ENCODE measurements at places on chromosomes 6 and 20.

- DNase-seq, result no peak
Observed at GRCh38 chr20:59747671-59748515, 143.6 kb downstream of the PHACTR3 start.

GRCh38 chr20:63745424-63745805 is 5.8 kb downstream of the SLC2A4RG start:
- DNase-seq, result peak; percentile 36

DNA sequence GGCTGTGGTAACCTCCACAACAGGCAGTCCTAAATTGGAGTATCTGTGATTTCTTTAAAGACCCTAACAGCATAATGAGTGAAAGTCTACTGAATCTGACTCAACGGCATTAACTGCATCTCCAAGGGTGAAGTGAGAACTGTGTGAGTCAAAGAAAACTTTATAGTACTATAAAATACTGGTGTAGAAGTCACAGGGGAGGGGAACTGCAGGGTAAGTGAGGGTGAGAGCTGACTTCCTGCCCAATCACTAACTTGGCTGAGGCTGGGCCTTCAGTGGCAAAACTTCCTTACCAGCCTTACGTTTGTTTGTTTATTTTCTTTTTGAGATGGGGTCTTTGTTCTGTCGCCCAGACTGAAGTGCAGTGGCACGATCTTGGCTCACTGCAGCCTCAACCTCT is 109.8 kb downstream of the PTPRK start:
- no peak for DNase-seq

GRCh38 chr6:11387707-11388430 is 149.7 kb upstream of the TMEM170B start:
- no peak for DNase-seq

GRCh38 chr6:141153563-141153962 is 979.2 kb upstream of the GJE1 start:
- no peak for DNase-seq

GRCh38 chr20:3784863-3785239 is 1.7 kb downstream of the CENPB start:
- no peak for DNase-seq

DNA sequence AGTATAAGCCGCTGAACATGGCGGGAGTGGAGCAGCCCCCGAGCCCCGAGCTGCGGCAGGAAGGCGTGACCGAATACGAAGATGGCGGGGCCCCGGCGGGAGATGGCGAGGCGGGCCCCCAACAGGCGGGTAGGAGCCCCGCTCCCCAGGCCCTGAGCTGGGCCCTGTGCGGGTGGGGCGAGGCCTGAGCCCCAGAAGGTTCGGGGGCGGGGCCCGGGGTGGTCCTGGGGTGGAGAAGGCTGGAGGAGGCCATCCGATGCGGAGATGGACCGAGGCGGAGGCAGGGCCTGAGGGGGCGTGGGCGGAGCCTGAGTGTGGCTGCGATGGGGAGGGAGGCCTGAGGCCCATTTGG is 7.1 kb downstream of the L3MBTL1 start:
- DNase-seq, result no peak

GRCh38 chr6:105836379-105836778 is 249.8 kb upstream of the PRDM1 start:
- DNase-seq, result no peak

GRCh38 chr6:166786704-166787293 is 159.7 kb upstream of the RPS6KA2 start:
- DNase-seq, result peak; percentile 62

DNA sequence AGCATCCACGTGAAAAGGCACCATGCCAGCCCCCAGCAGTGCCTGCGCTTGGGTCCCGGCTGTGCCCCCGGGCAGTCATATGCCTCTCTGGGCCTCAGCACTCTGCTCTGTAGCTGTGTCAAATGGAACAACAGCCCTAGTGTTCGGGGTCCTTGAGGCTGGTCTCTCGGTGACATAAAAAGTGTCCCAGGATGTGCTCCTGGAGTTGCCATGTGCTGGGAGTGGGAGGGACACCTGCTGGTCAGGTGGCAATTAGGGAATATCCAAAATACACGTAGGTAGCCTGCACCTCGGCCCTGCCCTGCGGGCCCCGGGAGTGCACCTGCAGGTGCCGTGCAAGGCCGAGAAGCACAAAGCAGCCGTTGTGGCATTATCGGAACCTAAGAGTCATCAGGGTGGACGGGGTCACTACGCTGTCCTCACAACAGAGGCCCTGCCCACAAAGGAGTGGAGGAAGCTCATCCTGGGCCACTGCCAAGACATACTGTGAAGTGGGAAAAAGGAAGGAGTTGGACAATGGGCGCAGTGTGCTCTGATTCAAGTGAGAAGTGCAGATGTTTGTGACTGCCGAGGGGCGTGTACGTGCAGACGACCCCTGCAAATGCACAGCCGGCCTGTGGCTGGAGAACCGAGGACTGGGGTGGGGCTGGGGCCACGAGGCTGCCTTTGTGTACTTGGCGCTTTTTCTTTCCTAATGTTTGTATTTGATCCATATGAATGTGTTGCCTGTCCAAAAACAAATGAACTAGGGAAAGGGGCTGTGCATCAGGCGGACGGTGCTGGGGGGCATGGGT is 24.6 kb downstream of the SLCO4A1 start:
- no peak for DNase-seq

DNA sequence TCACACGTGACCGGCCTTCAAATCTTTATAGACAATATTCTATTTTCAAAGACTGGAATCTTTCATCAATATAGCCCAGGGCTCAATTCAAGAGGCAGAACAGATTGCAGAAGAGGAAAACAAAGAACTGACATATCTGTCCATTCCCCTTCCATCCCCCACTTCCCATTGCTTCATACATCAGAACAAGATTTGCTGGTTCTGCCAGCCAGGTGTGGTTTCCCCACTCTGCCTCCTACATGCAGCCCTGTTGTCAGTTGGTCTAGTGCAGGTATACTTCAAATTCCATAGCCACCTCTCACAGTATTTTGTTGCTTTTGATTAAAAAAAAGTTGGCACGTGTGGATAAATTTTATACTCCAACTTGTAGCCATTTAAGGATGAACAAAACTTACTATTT is 174.9 kb downstream of the CD109 start:
- DNase-seq, result no peak

GRCh38 chr6:49606721-49607390 is 29.8 kb downstream of the RHAG start:
- DNase-seq, result peak; percentile 79

Data from D341Med (cell line).